ENCODE measurements at places on chromosomes 2 and 18.

- DNase-seq: no peak
Observed at GRCh38 chr18:45978084-45978483, 11.0 kb upstream of the EPG5 start.

GRCh38 chr2:36918307-36918706 is 48.0 kb downstream of the STRN start:
- DNase-seq: no peak

- DNase-seq: no peak
Observed at GRCh38 chr18:46712406-46712805, 44.4 kb downstream of the ST8SIA5 start.

GRCh38 chr2:174617718-174618117 is 20.1 kb upstream of the WIPF1 start:
- no peak for DNase-seq

DNA sequence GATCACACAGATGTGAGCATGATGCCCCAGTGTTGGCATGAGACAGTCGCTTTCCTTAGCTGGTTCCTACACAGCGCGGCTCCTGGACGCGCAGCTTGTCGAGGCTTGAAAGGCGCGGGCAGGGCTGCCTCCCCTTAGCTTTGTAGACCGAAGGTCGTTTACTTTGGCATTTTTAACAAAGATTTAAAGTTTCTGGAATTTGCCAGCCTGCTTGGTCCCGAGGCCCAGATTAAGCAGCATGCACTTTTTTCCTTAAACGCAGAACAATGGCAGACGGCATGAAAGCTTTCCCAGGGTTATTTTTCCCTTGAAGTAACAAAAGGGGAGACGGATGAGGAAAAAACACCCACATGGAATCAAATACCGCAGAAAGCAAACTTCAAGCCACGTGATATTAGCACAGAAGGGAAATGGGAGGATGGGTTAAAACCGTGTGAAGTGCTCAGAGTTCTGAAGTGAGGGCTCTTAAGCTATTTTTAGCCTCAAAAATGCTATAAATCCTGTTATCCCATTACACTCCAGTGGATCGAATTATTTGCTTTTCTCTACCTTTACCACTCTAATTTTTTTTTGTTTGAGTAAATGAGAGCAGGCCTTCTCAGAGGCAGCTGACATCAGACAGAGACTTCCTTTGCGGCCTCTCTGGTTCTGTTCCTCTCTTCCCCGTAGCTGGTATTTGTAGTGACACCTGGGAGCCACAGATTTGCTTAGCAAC is 55.7 kb downstream of the NPAS2 start:
- no peak for DNase-seq

DNA sequence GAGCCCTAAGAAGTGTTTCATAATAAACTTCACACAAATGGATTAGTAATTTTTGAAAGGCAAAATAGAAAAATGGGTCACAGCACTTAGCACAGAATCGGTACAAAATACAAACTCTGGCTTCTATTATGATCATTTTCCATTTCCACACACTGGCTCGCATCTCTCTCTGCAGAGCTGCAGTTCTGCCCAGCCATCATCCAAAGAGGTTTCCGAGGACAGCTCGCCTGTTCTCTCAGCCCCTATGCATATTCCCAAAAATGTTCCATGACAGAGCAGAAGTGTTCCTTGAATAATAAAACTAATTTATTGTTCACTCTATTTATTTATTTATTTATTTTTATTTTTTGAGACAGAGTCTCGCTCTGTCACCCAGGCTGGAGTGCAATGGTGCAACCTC is 115.6 kb downstream of the AP1S3 start:
- no peak for DNase-seq

GRCh38 chr2:41267929-41268659 is 779.7 kb upstream of the PKDCC start:
- DNase-seq: no peak

GRCh38 chr2:10717628-10718027 is 3.8 kb upstream of the ATP6V1C2 start:
- no peak for DNase-seq

GRCh38 chr2:232447638-232448303 is 8.2 kb upstream of the ALPI start:
- DNase-seq: no peak

GRCh38 chr2:51028829-51029228 is 3.1 kb downstream of the NRXN1 start:
- no peak for DNase-seq

DNA sequence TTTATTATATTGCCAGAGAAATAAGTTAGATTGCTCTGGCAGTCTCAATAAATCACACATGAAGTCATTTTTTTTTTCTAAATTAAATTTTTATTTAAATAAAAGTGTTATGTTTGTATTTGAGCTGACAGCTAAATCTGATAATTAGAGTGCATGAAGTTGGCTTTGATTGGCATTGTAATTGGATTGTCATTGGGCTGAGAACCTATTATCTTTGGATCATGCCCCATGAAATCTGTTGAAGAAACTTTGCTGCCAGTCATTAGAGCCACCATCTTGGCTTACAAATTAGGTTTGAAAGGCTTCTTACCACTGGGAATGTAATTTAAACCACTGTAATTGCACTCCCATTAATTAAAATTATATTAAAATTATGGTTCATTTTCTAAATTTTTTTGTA is 507.9 kb upstream of the FANCL start:
- DNase-seq: no peak

Data from GM10248 (cell line).